ENCODE measurements at places on chromosomes 13 and 19.

DNA sequence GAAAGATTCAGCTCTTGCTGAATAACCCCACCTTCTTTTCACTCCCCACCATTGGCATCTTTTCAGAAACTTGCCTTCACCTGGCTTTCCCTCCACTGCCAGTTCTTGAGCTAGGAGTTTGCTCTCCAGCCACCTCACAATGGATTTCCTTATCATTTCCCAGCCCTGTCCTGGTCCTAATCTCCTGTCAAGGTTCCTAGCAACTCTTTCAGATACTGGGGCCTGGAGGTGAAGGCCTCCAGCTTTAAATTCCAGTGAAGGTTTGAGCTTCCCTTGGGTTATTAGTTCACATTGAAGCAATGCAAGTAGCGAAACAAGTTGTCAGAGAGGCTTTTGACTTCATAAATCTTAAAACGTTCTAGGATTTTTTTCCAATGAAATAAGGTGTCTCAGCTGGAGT is 320.8 kb upstream of the MAB21L1 start:
- DNase-seq, result no peak

DNA sequence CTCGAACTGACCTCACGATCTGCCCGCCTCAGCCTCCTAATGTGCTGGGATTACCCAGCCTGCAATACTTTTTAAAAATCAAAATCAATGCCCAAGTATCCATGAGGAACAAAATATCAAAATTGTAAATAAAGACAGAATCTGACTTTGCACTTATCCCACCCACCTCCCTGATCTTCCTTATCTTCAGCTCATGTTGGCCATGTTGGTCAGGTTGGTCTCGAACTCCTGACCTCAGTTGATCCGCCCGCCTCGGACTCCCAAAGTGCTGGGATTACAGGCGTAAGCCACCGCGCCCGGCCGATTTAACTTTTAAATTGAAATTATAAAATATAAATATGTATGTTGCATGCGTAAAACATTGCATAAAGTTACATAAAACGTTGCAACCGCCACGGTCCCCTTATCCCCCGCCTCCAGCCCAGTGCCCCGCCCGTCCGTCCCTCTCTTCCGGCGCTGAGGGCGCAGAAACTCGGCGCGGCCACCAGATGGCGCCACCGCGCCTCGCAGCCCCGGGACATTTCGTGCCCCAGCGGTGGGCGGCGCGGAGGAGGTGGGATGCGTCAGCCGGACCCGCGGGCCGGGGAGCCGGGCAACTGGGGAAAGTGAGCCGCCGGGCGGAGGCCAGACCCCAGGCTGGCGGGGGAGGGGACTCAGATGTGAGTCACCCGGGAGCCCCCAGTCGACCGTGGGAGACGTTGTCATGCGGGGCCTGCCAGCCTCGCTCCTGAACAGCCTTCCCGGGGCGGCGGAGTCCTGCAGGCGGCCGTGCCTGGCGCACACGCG is 1.5 kb upstream of the GADD45B start:
- peak; percentile 12 for DNase-seq

- no peak for DNase-seq
These were observed 208.8 kb downstream of the COG6 start for GRCh38 chr13:39864221-39864620.

- DNase-seq, result no peak
These were observed 29.0 kb upstream of the FFAR2 start for GRCh38 chr19:35419046-35419445.

DNA sequence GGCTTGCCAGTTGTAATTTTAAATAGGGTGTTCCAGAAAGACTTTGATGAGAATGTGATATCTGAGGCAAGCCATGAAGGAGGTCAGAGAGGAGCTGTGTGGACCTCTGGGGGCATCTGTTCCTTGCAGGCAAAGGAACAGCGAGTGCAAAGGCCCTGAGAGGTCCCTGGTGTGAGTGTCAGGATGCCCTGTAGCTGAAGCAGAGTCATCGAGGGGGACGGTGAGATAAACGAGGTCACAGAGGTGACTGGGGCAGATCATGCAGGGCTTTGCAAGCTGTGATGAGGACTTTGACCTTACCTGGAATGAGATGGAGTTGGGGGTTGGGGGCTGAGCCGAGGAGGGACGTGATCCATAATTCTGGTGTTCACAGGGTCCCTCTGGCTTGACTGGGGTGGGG is 75.0 kb downstream of the RYR1 start:
- no peak for DNase-seq

GRCh38 chr19:39319892-39320248 is 793 bp downstream of the LRFN1 start:
- no peak for DNase-seq

DNA sequence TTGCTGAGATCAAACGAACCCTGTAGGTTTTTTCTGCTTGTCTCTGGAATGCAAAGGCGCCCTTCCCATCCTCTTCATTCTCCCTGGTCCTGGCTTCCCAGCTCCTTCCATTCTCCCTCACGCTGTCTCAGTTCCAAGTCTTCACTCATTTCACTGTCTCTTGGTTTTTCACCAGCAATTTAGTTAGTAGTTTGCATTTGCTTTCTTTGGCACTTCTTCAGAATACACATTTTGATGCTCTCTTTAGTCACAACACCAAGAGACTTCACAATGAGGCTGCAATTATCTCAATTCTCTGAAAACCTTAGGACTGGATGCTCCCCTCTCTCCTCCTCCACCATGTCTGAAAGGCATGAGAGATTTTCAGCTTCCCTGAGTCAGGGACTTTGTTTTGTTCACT is 470.7 kb downstream of the FGF14 start:
- no peak for DNase-seq

GRCh38 chr19:42433503-42434260 is 6.5 kb upstream of the LIPE start:
- no peak for DNase-seq

DNA sequence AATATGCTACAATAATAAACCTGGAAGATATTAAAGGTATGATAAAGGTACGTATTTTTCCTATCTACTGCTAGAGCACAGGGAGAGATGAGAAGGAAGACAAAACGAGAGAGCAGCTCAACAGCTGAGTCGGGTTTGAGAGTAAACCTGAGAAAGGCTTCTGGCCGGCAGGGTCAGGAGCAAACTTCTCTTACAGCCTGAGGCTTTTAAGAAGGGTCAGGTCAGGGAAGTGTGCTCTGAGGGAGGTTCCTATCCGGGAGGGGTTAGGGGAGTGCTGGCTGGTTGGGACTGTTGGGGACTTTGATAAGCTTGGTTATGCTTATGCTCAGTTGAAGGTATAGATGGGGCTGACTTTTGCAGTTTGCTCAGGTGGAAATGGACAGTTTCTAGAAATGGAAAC is 77.7 kb upstream of the PRR20A start:
- DNase-seq, result no peak

- no peak for DNase-seq
These were observed 62.2 kb downstream of the DNAJC15 start for GRCh38 chr13:43085545-43085944.

- DNase-seq, result peak; percentile 45
These were observed at the start of gene PNMA8A for GRCh38 chr19:46471116-46471733. PNMA8A (minus strand) TSS chr19:46471563; CDS start chr19:46471035, 528 bp downstream.

DNA sequence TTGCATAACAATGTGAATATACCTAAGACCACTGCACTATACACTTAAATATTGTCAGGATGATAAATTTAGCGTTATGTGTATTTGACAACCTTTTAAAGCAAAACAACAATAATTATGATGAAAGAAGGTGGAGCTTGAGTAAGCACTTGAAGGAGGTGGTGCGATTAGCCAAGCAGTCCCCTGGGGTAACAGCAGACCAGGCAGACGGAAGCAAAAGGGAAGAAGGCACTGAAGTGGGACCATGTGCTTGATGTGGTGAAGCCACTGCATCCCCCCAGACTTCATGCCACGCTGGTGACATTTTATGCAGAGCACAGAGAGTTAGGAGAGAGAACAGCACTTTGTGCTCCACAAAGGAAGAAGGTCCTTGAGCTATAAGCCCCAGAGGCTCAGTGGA is 58.3 kb upstream of the ZNF507 start:
- DNase-seq, result no peak

DNA sequence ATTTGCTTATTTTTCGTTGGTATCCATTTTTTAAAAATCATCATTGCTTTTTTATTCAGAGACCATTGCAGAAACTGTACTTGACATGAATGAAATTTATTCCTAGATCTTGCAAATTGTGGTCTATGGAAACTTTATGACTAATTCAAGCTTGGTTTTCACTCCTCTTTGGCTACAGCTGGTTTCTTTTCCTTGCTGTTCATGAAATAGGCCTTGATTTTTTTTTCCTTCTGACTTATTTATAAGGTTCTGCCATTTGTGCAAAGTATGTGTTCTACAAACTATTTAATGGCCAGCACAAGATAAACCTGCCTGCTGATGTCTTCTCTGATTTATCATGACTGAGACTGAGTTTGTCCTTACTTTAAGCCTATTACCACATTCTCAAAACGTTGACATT is 764.0 kb upstream of the SLITRK5 start:
- DNase-seq, result no peak

GRCh38 chr13:36513266-36513665 is 81.0 kb downstream of the CCNA1 start:
- no peak for DNase-seq

DNA sequence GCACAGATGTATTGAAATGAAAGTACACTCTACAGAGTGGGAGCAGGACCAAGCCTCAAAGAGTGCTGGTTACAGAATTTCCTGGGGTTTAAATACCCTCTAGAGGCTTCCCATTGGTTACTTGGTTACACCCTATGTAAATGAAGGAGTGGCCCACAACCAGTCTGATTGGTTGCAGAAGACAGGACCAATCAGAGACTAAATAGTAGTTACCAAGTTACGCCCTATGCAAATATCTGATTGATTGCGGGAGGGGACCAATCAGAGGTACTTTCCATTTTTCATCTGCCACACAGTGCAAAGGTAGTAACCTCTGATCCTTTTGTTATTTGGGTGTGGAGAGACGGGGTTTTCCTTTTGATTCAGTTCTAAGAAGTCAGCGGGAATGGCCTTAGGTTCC is 5.5 kb upstream of the ZFP82 start:
- DNase-seq, result no peak

DNA sequence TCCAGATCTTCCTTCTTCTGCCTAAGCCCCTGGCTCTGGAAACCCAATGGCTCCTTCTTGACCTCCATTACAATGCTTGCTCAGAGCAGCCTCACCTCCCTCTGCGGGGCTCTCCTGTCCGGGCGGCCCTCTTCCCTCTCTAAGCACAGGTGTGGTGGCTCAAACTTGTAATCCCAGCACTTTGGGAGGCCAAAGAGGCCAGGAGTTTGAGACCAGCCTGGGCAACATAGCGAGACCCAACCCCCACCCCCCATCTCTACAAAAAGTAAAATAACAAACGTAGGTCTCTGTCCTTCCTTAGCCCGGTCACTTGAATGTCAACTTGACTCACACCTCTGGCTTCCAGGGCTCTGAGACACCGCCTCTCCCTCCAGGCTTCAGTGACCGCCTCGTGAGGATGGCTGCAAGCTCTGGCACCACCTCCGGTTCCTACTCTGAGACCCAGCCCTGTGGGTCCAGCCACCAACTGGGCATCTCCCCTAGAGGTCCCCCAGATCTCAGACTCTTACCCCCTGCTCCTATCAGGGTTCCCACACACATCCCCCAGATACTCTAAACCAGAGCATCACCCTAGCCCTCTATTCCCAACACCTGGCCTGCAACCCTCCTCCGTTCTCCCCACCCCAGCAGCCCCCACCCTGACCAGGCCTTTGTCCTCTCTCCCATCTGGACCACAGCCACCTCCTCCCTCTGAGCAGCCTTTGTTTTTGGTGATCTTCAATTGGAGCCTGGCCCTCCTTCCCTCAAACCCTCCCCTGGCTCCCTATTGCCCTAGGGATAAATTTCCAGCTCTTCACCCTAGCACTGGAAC is 4.7 kb upstream of the TLE2 start:
- DNase-seq, result no peak

DNA sequence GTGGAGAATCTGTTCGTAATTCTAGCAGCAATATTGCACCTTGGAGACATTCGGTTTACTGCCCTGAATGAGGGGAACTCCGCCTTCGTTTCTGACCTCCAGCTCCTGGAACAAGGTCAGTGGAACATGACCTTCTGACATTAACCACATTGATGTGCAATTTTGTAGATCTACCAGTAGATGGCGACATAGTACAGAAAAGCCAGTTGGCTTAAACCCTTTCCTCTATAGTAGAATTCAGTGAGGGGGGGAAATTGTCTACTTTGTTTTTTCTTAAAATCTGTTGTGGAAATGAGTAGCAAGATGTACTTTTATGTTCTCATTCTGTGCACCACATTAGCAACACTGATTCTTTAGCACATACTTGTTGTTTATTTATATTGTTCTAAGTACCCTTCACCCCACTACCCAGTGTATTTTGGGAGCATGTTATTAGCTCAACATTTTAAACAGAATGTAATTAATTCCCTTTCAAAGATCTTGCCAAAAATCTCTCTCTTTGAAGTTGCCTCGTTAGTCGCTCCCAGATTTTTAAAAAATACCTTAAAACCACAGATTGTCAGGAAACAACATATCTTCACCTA is 332.2 kb downstream of the MYO16 start:
- DNase-seq, result no peak

GRCh38 chr19:46713781-46714443 is 3.0 kb downstream of the PRKD2 start:
- DNase-seq, result no peak

DNA sequence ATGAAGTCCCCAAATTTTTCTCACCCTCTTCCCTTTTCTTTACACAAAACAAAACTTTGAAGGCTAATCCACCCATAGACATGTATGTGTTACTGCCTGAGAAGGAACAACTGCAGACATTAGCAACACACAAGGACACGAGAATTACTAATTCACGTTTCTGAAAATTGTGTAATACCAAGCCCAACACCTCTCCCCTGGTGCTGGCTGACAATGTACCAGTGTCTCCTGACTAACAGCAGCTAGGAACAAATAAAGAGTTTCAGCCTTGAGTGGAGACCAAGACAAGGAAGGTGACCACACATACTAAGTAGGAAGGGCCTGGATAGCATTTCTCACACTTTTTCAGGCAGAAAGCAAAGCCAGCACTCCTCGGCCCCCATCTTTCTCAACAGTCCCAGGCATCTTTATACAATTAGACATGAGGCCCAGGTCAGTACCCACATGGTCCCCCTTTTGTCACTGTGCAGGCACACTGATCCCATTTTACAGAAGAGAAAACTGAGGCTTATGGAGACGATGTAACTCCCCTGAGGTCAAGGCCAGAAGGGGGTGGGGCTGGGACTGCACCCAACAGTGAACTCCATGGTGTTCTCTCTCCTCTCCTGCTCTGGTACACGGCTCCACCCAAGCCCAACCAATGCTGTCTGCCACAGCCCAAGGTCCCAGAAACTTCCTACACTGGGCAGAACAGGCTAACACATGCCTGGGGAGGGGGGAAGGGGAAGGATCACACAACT is 8.7 kb downstream of the BRD4 start:
- DNase-seq, result no peak
